ENCODE measurements at places on chromosomes 3 and 15.

- DNase-seq: no peak
Measured at GRCh38 chr15:75192307-75192706, 9.4 kb upstream of the C15orf39 start.

DNA sequence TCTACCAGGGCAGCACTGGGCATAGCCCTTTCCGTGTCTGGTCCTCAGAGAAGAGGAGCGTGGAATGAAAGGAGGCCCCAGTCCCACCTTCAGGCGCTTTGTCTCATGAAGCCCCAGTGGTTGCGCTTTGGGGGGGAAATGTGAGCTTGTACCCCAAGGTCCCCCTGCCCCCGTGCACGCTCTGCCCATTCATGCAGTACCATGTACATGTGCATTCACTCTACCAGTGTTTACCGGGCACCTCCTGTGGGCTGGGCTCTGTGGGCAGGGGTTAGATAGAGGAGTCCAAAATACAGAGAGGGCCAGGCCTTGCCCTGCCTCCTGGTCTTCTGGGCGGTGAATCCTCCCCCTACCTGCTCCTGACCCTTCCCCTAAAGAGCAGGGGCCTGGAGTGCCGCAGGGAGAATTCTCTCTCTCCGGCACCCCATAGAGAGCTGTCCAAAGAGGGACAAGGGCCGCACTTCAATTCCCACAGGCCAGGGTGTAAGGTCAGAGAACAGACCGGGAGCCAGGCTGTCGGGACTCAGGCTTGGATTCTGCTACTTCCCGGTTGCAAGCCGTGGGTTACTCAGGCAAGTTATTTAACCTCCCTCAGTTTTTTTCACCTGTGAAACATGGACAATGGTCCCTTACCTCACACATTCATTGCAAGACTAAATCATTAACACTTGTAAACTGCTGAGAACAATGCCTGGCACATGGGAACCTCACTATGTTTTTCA, 153.4 kb downstream of the MEGF11 start:
- no peak for DNase-seq

- no peak for DNase-seq
Measured at GRCh38 chr3:167969548-167969947, 126.2 kb downstream of the GOLIM4 start.

- peak; percentile 10 for DNase-seq
Measured at GRCh38 chr15:93974804-93975481, 256.4 kb upstream of the MCTP2 start.

DNA sequence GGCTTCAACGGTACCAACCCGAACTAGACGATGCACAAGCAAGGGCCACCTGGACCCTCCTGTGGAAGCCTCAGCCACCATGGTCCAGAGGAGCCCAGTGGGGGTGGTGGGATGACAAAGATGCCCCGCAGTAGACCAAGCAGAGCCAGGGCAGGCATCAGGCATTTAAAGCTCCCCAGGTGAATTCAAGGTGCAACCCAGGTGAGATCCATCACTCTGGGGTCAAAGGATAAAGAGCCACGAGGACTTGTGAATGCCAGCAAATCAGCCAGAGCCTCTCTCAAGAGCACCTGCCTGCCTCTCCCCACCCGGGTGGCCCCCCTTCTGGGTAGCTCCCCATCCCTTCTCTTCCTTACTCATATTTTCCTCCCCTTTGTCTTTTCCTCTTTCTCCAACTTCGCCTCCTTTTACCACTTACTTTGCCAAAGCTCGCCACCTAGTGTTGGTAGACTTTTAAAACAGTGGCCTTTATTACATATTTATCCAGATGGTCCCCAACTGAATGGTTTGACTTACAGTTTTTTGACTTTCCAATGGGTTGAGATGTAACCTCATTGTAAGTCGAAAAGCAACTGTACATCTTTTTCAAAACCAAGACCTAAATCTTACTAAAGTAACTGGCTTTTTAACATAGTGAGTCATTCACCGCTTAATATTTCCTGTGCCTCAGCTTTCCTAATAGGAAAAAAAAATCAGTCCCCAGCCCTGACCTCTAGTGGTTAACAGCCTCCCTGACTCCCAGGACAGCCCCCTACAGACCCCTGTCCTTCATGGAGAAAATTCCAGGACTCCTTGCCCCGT, 18.8 kb downstream of the PLA2G4F start:
- no peak for DNase-seq

DNA sequence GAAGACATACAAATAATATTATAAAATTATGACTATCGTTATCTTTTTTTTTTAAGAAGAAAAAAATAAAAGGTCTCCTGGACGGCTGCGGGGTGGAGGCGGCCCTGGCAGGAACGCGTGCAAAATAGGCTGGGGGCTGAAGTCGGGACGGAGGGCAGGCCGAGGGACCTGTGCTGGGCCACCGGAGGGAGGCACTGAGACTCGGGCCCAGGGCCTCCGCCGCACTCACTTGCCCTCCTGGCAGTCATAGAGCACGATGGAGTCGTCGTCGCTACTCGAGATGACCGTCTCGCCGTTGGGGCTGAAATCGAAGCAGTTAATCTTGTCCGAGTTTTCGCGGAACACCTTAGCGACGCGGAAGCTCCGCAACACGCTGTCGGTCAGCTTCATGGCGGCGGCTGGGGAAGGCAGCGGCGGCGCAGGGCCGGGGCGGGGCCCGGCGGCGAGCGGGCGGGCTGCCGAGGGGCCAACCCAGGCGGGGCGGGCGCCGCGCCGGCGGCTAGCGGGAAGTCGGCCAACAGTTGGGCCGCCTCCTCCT, 408 bp downstream of the WDR82 start:
- DNase-seq: peak; percentile 74

DNA sequence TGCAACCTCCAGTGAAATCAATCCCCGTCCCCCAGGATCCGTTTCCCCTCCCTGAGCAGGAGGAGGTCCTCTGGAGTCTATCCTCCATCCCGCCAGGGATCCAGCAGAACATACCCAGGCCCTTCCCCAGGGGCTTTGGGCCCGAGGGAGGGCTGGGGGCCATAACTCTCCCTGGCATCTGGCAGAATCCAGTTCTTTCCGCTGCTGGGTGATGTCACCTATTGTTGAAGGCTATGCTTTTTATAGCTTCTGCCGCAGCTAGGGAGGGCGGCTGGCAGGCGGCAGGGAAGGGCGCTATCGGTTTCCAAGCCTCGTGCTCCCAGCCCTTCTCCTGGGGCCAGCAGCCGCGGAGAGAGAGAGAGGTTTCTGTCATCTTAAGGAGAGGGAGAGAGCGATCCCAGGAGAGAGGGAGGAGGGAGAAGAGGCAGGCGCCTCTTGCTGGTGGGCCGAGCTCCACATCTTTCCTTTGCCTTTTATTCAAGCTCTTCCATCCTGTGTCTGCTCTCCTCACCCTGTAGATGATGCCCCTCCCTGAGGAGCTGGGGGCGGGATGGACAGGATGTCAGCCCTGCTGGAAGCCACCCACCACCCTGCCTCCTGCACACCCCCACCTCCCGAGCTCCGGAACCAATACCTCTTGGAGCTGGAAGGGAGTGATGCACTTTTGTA, 120.1 kb downstream of the ANP32A start:
- DNase-seq: peak; percentile 73

- DNase-seq: no peak
Measured at GRCh38 chr15:65363306-65363705, 14.5 kb downstream of the IGDCC3 start.

DNA sequence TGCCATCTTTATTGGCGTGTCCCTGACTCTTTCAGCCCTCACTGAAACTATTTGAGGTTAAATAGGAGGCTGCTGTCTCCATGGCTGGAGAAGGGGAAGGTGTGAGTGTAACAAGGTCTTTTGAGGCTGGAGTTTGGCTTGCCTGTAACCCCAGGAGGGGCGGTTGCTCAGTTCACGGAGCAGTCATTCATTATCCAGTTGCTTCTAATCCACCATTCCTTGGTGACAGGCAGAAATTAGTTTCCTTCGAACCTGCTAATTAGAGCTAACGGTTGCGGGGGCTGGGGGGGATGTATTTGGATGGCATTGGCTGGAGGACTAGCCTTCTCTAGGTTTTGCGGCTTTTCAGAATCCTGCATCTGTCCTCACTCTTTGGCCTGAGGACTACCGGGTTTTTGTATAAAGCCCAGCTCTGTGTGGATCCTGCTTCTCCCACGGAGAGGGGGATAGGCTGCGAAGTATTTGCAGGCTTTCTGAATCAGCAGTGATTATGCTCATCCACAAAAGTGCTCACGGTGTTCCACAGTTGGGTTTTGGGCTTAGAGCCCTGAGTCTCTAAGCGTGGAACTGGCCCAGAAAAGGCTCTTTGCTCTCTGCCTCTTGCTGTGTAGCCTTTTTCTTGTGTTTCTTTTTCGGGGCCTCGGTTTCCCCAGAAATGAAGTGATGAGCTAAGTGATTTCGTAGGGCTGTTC, 18.6 kb downstream of the FGD5 start:
- no peak for DNase-seq

DNA sequence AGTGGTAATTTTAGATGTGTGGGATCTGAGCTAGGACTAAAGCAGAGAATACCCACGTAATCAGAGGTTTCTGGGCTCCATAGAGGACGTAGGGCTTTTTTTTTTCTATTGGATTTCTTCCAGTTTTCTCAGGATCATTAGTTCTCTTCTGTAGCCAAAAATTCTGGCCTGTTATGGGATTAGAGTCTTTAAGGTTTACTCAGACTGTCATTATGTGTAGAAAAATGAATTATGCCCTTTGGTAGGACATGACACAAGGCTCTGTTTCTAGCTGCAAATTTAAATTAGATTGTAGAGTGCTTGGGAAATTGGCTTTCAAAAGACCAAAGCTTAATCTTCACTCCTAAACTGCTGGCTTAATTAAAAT, 1.9 kb downstream of the SETD5 start:
- DNase-seq: no peak

DNA sequence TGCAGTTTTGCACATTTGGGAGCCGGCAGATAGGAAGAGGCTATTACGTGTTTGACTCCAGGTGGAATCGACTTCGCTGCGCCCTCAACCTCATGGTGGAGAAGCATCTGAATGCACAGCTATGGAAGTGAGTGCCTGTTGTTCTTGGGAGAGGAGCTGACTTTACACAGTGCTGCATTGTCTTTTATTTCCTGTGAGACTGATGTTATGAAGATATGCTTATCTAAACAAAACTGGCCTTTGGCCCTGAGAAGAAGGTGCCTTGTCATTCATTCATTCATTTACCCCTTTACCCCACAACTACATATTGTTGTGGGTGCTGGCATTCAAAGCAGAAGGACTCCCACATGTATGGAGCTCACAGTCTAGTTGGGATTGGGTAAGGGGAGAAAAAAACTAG, 32.6 kb downstream of the PSMD6 start:
- no peak for DNase-seq

DNA sequence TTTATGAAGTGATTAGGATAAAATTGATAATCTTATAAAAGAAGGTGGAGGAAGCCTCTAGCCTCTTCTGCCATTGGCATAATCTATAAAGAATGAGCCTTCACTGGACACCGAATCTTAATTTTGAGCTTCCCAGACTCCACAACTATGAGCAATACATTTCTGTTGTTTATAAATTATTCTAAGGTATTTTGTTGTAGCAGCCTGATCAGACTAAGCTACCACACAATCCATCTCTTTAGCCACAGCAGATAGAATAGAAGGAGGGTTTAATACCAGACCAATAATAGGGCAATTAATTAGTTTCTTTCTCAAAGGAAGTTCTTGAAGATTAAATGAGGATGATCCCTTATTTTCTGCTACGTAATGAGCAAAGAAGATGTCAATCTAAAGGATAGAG, 33.3 kb downstream of the SUCNR1 start:
- DNase-seq: no peak

DNA sequence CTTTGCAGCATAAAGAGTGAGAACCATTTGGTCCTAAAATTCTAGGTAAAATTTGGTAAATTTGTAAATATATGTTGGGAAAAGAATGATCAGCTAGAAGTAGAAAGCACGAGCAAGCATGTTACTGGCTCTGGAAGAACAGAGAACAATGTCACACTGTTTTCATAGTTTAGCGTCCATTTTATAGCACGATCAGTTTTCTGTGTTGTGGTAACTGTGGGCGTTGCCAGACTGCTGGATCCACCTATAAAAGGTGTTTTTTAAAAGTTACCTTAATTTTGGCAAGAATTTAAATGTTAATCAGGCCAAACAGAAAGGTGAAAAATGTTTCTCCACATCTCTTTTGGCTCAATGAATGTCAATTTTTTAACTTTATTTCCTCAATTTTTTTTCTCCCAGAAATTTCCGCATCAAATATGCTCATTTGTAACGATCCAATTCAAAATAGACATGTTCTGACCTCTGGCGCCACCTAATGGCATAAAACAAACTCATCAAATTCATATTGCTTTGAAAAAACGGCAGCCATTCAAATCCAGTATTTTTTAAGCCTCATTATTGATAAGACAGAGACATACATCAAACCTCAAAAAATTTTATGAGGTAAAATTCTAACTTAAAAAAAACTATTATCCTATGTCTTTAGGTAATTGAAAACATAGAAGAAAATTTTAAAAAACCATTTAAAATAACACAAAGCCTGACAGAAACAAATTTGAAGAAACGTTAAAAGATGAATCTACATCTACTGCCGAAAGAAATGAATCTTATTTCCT, 5.5 kb upstream of the GP5 start:
- DNase-seq: peak; percentile 36

GRCh38 chr3:73144828-73145227, 83.4 kb downstream of the EBLN2 start:
- DNase-seq: no peak

DNA sequence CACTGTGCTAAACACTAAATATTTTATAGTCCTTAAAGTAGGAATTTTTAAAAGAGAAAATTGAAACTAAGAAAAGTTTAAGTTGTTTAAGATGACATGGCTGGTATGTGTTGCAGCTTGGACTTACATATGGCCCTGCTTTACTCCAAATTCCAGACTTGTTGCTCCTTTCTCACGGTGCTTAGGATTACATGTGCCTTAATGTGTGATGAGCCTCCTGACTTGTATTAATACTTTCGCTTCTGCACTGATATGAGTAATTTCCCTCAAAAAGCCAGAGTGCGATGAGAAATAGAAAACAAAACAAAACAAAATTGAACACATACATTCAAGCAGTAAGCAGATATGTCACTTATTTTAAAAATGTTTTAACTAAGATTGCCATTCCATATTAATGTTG, 250.2 kb downstream of the VGLL3 start:
- no peak for DNase-seq
